Left kidney (tissue), 8 donors: ENCODE measurements at places on chromosomes 13 and 19.
A peak's percentile ranks its signal among the peaks of the same experiment; 100 is the strongest.

- DNase-seq, result no peak
Observed at GRCh38 chr13:46575301-46575771, 22.4 kb downstream of the LRCH1 start.

DNA sequence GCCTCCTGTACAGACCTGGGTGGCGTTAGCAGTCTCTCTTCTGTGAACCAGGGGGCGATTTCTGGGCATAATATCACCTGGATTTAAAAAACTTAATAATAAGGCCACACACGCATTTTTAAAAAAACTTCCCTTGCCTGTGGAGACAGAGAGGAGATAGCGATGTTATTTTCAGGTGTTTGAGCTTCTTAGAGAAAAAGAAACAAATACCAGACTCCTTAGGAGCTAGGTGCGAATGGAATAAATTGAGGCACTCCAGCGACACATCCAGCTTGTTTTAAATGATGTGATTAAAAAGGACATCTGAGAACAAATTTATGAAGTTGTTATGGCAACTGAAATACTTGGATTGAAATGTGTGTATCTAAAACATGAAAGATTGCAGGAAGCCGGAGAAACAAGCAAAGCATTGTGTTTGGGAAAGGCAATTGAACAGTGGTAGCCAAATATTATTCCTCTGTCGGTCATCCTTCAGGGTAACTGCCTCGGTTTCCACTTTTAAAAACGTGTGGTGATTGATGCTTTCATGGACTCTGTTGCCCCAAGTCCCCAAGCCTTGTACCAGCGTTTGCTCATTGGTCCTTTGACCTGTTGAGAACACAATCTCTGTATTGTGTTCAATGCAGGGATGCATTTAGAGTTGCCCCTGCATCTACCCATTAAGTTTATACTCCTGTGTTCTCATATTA lies 158.7 kb downstream of the TM9SF2 start:
- no peak for DNase-seq

DNA sequence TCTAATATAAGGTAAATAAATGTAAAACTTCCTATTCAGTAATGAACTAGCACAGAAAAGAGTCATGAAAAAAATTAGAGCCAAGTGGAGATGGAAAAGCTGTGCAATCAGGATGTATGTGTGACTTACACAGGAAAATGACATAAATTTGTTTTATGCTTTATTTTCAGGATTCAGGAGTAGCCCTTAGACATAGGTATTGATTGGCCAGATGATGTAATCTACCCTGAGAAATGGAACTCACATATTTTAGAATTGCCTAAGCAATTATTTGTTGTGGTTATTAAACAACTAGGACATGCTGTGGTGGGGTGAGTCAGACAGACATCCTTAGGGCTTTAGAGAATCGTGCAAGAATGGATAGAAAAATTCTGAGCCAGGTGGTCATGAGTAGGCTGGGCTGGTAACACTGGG lies 110.6 kb downstream of the PCDH9 start:
- DNase-seq, result no peak

DNA sequence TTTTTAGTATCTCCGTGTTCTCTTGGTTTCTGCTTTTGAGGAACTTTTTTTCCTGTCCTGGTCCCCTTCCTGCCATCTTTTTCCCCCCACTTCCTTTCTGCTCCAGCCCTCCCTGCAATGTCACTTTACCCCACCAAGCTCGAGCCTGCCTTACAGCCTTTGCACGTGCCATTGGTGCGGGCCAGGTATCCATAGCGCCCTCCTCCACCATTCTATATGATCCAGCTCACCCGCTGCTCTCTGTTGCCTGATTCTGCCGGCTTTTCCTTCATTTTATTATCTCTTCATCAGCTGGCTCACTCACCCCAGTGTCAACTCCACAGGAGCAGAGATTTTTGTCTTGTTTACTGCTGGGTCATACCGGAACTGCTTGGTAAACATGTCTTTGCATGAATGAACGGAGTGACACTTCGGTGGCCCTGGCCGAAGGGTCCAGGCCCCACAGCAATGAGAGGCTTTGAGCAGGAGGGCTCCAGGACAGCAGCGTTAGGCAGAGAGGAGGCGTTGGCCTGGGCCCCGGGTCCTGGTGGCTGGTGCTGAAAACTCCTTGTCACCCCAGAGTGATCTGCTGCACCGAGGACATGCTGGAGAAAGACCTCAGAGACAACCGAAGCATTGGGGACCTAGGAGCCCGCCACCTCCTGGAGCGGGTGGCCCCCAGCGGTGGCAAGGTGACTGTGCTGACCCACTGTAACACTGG lies 1.2 kb downstream of the MRI1 start:
- DNase-seq, result no peak

GRCh38 chr13:35518337-35518946 lies 42.0 kb upstream of the MAB21L1 start:
- no peak for DNase-seq

- no peak for DNase-seq
Observed at GRCh38 chr19:507286-508203, at the start of gene TPGS1. TSS of gene TPGS1 (plus strand) at chr19:507497. CDS start at chr19:507507, 10 bp downstream.

DNA sequence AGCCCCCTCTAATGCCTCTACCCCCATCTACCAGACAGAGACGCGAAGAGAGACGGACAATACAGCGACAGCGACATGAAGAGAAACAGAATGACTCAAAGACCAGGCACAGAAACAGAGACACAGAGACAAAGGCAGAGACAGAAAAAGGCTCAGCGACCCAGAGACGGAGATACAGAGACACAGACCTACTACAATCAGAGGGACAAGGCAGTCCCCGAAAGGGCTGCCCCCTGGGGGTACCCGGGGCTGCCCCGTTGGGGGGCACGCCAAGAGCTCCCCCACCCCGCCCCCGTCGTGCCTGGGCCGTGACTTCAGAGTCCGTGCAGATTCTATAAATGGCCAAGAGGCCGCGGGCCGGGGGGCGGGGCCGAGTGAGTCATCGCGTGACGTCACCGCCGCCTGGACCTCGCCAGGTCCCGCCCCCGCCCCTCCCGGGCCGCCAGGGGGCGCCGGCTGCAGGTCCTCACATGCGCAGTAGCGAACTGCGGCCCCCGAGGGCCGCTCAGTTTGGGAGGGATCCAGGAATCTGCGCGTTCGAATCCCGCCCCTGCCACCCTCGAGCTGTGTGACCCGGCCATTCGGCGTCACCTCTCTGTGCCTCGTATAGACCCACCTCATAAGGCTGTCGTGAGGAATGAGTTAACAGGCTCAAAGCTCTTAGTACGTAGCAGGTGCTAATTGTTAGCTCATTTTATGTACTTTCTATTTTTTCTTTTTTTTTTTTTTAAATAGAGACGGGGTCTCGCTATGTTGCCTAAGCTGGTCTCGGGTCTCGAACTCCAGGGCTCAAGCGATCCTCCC lies 2.7 kb upstream of the CNN1 start:
- DNase-seq, result peak; percentile 79

- DNase-seq, result no peak
Observed at GRCh38 chr19:47545061-47545948, 27.6 kb downstream of the ZNF541 start.

DNA sequence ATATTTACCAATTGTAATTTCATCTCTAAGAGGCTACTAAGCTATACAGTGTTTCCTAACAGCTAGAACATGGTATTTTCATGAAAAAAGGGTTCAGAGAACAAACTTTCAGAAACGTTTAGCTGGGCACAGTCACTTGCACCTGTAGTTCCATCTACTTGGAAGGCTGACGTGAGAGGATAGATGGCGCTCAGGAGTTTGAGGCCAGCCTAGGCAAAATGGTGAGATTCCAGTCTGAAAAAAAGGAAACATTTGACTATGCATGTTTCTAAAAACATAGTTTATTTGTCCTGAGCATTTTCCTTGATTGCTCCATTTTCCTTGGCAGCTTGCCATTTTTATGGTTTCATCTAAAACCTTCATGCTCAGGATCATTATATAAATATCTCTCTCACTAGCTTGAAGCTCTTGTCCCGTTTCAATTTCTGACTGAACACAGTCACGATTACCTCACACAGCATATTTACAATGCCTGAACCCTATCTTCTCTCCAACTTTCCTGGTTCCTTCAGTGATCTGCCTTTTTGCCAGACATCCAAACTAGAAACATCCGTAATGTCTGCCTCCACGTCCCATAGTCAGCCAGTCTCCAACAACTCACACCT lies 200.8 kb downstream of the RGCC start:
- DNase-seq, result no peak

GRCh38 chr13:97005625-97006262 lies 11.5 kb upstream of the OXGR1 start:
- DNase-seq, result no peak

DNA sequence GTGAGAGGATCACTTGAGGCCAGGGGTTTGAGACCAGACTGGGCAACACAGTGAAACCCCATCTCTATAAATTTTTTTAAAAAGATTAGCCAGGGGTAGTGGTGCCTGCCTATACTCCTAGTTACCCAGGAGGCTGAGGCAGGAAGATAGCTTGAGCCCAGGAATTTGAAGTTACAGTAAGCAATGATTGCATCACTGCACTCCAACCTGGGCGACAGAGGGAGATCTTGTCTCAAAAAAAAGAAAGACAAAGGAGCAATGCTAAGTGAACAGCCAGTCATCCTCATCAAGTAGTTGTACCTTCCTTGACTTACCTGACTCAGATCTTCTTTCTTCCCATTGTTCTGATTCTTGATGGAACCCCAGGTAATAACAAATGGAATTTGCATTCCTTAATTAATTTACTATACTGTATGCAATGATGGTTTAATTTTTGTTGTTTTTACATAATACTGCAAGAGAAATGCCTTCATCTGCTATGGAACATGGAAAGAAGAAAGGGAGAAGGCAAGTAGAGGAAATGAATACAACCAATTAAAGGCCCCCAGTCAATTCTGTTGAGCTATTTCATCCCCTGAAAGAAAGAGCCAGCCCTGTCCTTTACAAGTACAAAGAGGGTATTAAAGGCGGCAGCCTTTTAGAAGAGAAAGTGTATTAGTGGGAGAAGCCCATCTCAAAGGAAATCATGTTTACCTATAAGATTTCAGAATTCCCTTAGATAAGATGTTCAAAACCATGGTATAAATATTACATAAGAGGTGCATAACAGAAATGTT lies 316.7 kb downstream of the DIAPH3 start:
- no peak for DNase-seq

DNA sequence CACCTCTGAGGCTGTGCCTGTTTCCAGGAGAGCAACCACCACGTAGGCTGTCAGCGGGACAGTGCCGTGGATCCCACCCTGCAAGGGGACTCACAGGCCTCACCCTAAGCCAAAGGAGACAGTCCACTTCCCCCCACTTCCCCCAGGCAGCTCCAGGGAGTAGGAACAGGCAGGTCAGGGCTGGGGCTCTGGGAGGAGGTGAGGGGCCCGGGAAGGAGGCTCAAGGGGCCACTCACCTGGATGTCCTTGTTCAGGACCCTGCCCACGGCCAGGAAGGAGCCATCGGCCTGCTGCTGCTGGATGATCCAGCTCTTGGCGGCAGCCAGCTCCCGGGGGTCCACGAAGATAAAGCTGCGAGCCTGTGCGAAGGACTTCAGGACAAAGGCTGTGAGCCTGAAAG lies 25.6 kb downstream of the F2RL3 start:
- DNase-seq, result no peak

GRCh38 chr19:43804432-43804831 lies 2.2 kb upstream of the LYPD5 start:
- no peak for DNase-seq

DNA sequence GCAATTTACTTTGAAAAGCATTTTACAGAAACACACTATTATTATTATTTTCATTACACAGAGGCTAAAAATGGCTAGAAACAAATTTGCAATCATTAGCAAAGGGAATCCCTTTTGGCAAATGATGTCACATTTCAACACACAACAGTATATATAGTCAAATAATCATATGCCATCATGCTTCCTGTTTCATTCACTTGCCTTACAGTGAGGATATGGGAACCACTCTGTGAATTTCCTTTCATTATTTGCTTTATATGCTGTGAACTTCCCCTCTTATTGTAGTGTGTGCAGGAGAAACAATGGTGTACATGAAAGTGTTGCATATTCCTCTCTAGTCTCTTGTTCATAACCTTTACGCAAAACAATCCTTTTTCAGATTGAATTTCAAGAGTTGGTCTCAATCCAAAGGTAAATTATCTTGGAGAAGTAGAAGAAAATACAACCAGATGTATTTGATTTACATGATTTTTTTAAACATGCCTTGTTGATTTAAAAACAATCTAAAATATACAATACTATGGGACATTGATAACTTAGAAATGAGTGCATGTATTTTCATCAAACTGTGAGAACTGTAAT lies 657.3 kb downstream of the EFNB2 start:
- DNase-seq, result no peak

- no peak for DNase-seq
Observed at GRCh38 chr19:5809053-5809452, 4.2 kb downstream of the NRTN start.

DNA sequence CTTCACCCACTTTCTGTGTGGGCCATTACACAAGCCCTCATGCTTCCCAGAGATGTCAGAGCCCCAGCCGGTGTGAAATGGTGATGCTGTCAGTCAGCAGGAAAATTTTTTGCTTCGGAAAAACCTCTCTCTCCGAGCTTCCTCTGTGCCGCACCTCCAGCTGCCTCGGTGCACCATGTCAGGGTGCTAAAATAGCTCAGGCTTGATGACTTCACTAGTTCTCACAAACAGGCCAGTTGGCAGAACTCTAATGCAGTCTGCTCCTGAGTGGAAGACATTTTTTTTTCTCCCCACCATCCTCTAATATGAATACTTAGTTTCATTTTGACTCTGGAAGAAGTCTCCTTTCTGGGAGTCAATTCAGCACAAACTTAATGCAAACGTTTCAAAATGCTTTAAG lies 71.3 kb downstream of the KLF12 start:
- no peak for DNase-seq

DNA sequence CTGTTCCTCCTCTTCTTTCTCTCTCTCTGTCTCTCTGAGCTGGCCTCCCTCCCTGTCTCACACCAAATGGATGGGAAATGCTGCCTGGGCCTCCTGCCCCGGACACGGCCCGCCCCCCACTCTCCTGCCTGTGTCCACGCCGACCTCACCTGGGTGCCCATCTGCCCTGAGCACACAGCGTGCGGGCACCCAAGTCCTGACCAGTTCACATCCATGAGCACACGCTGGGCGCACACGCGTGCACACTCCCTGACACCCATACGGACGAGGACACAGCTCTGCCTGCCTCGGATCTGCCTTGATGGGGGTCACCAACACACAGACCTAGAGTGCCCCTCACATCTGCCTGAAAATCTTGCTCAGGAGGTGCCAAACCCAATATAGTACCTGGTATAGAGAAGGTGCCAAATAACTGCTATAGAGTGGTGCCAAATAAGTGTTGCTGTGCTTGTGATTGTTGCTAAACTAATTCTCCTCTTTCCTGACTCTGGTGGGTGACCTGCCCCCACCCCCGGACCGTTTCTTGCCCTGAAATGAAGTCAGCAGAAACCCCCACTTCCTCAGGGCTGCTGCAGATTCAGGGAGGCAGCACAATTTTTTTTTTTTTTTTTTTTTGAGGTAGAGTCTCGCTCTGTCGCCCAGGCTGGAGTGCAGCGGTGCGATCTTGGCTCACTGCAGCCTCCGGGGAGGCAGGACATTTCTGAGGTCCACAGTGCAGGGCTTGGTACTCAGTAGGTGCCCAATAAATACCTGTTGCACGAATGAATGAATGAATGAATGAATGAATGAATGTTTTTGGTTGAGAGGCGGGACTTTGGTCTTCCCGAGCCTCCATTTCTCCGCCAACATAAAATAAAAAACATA lies 4.6 kb downstream of the NFIC start:
- DNase-seq, result no peak
